ENCODE measurements at places on chromosomes 11 and 22. TPM values are rescaled to one million over a fixed set of nuclear protein-coding genes. Genes with fewer than 3 reads are reported as not detected.
A peak's percentile ranks its signal among the peaks of the same experiment; 100 is the strongest.

Gene OR5B2
- polyA plus RNA-seq: not detected

GRCh38 chr11:72716290-72716689, 35.9 kb downstream of the ARAP1 start:
- DNase-seq: no peak

- peak; percentile 79 for DNase-seq
Observed at GRCh38 chr11:102244681-102245409, 72.4 kb upstream of the BIRC3 start.

DNA sequence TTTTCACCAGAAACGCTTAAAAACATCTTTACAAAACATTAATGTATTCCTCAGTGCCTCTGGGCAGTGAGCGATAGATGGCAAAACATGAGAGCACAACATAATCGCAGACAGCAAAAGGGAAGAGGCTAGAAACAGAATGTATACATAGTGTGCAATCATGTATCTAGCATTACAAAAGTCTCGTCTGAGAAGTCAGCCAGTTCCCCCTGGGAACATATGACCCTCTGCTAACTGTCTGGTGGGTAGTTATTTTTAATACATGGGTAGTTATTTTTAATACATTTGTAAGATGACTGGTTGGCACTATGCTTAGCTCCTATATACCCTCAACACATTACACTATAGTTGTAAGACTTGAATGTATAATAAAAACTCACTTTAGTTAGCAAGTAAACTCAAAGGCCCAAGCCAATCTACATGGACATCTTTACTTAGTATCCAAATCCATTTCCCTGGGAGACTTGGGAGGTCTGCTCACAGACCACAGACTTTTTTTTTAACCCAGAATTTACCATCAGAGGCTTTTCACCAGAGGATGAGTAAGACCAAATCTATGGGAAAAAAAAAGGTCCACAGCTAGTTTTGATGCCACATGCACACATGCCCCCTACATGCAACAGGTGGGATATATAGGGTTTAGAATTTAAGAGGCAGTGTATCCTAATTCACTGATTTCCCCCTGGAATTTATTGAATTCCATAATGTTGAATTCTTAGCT, 71.7 kb downstream of the AMBRA1 start:
- DNase-seq: no peak

GRCh38 chr11:65169164-65169641, 830 bp upstream of the SPDYC start:
- DNase-seq: no peak

DNA sequence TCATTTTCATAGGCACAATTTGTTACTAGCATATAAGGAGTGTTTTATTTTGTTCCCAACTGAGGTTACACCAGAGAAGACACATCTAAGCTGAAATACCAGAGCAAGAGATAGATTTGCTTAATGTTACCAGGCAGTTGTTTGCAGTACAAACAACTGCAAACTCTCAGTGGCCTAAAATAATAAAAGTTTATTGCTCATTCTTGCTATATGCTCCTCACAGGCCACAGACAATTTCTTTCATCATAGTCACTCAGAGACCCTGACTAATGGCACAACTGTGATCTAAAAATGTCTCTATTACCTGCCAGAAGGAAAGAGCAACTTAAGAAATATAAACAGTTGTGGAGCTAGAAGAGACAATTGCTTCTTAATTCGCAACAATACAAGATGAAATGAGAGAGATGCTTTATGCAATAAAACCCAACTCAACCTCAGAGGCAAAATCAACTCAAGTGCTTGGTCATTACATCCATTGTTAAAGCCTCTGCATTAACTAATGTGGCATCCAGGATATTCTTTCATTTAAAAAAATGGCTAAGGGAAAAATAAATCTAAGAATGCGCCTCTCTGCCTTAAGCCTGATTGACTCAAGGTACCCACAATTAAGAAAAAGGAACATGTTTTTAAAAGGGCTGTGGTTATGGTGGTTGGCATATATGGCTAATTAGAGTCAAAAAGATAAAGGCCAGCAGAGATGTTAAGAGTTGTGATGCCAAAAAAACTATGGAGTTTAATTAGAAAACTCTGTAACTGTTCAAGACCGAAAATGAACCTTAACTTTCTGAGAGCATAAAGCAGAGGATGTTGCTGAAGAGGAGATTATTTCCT, 103.7 kb downstream of the CD44 start:
- peak; percentile 32 for DNase-seq

Measured in BJ (cell line).